ENCODE measurements at places on chromosomes 13 and 19.

DNA sequence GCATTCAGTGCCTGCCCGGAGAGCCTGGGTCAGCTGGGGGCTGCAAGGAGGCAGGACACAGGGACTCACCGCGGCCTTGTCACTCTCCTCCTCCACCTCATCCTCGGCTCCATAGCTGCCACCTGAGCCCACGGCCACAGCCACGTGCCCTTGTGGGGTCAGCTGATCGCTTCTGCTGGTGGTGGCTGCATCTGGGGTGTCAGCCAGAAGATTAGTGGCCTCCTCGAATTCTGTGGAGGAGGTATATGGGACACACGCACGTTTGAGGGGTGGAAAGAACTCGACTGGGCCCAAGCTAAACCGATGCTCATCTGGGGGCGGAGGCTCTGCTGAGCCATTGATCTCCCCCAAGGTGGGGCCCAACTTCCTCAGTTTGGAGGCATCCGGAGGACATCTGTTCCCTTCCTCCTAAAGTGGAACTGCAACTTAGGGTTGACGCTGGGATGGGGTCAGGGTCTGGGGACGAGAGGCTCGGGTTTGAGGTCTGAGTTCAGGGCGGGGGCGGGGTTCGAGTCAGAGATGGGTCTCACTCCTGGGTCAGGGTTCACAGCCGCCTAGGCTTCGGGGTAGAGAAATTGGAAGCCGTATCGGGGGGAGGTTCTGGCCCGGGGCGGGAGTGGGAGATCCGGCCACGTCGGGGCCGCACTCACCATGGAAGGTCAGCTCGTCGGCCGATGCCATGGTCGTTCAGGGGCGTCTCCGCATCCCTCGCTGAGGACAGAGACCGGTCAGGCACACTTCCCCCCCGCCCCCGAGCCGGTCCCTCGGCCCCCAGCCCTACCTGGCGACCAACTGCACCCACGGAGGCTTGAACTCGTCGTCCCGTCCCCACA lies 493 bp downstream of the YIPF2 start:
- DNase-seq, result no peak

- no peak for DNase-seq
Observed at GRCh38 chr19:54316746-54317107, 3.8 kb upstream of the LILRA5 start.

DNA sequence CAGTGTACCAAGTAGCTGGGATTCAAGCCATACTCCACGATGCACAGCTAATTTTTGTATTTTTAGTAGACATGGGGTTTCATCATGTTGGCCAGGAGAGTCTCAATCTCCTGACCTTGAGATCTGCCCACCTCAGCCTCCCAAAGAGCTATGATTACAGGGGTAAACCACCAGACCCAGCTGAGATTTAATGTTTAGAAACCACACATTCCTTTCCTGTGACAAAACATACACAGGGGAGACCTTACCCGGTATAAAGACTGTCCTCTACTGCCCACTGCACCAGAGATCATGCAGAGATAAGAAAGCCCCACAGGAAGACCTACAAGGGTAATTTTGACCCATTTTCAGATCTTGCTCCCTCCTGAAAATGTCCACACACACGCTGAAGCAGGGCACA lies 22.8 kb upstream of the ZNF83 start:
- no peak for DNase-seq

DNA sequence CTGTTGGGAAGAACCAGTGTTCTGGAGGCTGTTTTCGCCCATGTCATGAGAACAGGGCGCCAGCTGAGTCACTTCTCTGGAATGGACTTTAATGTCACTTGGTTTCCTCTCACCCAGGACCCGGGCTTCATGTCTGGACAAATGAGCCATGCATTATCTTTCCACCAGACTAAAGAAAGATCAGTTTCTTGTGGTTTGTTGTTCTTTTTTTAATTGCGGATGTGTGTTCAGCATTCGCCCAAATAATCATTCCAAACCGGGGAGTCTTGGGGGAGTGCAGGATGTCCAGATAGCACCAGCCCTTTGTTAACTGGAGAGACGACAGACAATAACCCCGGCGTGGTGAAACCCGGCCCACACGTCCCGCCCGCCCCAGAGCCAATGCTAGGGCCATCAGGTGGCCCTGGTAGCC lies 102.5 kb downstream of the COL4A2 start:
- DNase-seq, result no peak

GRCh38 chr19:47464675-47465419 lies 6.8 kb downstream of the SLC8A2 start:
- DNase-seq, result no peak
